ENCODE measurements at places on chromosomes 12 and 14.

- DNase-seq = no peak
These were observed 53.9 kb downstream of the MDM2 start for GRCh38 chr12:68861890-68862289.

- DNase-seq = no peak
These were observed 83.4 kb downstream of the NAV3 start for GRCh38 chr12:77914081-77914488.

- DNase-seq = peak; percentile 13
These were observed 572 bp downstream of the RAN start for GRCh38 chr12:130872179-130873096.

- DNase-seq = no peak
These were observed 202.6 kb upstream of the RGS6 start for GRCh38 chr14:71729596-71729995.

DNA sequence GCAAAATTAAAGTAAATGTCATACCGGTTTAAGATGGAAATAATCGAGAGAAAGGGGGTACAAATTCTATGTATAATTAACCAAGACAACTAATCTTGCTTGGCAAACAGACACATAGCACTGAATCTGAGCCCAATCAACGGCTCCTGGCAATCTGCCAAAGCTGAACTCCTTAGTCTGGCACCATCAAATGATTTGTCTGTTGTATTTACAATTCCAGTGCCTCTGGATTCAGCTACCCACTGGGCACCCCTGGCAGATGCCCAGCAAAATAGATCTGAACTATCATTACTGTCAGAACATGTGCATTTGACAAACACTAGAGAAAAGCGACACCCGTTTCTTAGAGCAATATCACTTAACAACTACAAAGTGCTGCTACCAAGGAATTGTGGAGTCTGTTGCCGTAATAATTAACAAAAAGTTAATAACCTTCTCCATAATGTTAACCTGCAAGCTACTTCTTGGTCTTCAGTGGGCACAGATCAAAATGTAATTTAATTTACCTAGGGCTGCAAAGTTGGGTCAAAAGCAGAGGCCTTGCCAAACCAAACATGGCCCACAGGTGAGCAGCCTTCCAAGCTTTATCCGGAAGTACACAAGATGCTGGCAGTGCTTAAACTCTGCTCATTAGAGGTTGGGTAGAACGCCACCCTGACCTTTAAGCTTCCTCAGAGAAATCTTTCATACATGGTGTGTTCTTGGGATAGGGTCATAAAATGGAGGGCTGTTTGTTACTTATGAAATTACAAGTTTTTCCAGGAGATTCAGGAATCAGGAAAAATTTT is 7.6 kb downstream of the EGLN3 start:
- no peak for DNase-seq

Measured in astrocyte of the spinal cord (primary cell).